Activated T-cell treated with anti-CD3 and anti-CD28 coated beads for 1 hour (primary cell): ENCODE measurements at places on chromosomes 11 and 22.

GRCh38 chr11:113991170-113991569 is 16.3 kb downstream of the HTR3A start:
- no peak for DNase-seq

DNA sequence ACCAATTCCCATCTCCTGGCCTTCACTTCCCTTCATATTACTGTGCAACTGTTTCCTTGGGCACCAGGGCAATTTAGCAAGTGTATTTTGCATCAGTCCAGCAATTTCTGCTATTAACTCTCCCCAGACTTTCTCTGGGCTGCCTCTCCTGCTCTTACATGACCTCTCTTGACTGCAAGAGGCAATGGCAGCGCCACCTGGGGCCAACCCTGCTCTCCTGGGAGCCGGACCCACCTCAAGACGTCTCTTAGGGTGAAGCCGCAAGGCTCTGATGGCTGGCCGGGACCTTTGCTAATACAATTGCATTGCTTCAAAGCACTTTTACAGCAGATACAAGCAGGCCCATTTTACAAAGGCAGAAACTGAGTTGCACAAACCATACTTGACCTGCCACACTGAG is 360.2 kb downstream of the CADM1 start:
- DNase-seq: no peak

DNA sequence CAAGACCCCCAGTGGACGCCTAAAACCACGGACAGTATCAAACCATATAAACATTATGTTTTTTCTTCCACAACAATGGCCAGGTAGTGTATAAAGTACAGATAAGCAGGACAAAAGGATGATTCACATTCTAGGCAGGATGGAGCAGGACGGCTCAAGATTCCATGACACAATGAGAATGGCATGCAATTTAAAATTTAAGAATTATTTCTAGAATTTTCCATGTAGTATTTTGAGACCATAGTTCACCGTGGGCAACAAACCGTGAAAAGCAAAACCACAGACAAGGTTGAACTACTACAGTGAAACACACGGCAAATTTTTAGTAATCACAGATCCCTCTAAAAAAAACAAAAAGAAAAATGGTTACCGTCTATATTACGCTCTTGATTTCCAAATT is 7.5 kb downstream of the NARS2 start:
- no peak for DNase-seq

GRCh38 chr11:111388842-111389241 is 9.8 kb upstream of the POU2AF1 start:
- no peak for DNase-seq

- DNase-seq: no peak
Measured at GRCh38 chr11:121449123-121449522, 3.0 kb upstream of the SORL1 start.

- DNase-seq: no peak
Measured at GRCh38 chr11:44684859-44685281, 41.9 kb upstream of the TSPAN18 start.

DNA sequence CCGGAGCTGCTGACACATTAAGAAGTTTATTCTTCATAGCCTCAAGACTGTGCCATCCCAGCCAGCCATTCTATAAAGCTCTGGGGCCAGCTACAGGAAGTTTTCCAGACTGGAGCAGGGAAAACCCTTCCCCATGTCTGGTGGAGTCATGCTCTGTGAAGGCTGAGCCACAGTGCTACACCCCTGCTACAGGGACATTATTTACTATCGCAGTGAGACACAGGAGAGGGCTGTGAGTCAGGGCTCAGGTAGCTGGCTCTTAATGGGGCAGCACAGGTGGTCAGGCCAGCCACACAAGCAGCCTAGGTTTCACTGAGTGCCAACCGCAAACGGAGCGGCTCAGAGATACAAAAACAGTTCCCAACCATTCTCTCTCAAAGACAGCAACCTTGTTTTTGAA is 12.1 kb downstream of the HPS4 start:
- DNase-seq: no peak

- no peak for DNase-seq
Measured at GRCh38 chr11:43583548-43583947, 97.0 kb upstream of the HSD17B12 start.

DNA sequence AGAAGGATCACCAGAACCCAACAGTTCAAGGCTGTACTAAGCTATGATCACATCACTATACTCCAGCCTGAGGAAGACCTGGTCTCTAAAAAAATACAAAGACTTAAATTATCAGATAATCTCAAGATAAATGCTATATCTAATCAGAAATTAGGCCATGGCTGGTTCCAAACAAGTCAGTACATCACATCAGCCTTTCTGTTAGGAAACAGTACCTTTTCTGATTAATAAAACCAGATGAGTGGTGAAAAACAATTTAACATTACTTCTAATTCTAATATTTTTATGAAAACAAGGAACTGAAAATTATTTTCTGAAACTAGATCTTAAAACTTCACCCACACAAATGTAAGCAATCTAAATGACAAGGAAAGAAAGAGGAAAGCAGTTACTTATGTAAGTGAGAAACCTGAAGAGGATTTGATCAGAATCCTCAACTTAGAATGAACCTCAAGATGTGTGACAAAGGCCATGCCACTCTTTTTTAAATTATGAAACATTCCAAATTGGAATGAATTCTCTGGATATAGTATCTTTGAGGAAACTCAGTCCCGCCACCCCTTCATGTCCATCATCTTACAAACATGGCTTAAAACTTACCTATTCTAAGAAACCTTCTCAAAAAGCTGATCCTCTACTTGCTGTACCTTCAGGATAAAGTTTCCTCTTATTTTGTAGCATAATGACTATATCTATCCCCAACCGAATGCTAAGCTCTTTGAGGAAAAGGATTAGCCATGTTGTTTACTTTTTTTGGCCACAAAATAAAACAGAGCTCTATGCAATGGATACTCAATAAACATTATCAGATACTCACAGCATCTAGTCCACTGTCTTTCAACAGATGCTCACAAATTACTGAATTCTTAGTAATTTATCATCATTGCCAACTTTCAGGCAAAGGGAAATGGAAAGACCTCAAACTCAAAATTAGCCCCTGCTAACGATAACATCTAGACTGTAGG is 132.0 kb downstream of the MRTFA start:
- no peak for DNase-seq

GRCh38 chr22:24443668-24444067 is 16.3 kb downstream of the ADORA2A start:
- no peak for DNase-seq

- DNase-seq: no peak
Measured at GRCh38 chr11:62577046-62577714, 3.5 kb upstream of the EEF1G start.

- DNase-seq: no peak
Measured at GRCh38 chr11:92556431-92556830, 331.8 kb downstream of the FAT3 start.

GRCh38 chr11:67276781-67277230 is 10.5 kb downstream of the GRK2 start:
- no peak for DNase-seq

- no peak for DNase-seq
Measured at GRCh38 chr11:20203831-20204230, 43.6 kb upstream of the DBX1 start.

- DNase-seq: no peak
Measured at GRCh38 chr22:42684462-42685195, 35.4 kb upstream of the CYB5R3 start.

DNA sequence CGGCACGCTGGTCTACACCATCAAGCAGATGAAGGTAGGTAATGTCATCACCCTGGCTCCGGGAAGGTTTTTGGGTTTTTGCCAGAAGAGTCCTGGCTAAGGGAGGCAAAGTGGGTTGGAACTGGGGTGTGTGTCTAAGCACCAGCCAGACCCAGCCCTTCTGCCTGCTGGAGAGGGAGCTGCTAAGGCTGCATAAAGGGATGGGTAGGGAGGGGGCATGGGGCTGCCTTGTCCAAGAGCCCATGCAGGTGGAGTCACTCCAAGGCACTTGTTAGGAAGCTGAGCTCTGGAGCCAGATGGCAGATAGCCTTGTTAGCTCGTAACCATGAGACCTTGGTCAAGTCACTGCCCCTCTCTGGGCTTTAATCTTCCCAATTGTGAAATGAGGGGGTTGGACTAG is 48.0 kb downstream of the TIMP3 start:
- DNase-seq: no peak

DNA sequence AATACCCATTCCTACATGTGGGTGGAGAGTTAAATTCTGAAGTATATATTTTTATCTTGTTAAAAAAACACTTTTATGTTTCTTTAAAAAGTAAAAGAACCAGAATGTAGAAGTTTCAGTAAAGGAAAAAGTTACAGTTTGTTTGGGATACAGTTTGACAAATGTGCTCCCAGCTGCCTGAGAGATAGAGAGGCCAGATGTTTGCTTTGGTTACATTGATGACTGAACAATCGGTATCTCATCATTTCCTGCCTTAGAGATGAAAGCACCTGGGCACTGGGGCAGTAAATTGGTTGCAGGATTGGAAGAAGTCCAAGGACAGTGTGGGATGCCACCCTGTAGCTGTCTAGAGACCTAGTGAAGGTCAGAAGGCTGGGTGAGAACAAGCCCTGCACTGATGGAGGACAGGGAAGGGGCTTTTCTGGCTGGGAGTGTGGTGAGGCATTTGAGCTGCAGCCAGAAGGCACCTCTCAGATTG is 16.6 kb downstream of the MED15 start:
- DNase-seq: no peak

DNA sequence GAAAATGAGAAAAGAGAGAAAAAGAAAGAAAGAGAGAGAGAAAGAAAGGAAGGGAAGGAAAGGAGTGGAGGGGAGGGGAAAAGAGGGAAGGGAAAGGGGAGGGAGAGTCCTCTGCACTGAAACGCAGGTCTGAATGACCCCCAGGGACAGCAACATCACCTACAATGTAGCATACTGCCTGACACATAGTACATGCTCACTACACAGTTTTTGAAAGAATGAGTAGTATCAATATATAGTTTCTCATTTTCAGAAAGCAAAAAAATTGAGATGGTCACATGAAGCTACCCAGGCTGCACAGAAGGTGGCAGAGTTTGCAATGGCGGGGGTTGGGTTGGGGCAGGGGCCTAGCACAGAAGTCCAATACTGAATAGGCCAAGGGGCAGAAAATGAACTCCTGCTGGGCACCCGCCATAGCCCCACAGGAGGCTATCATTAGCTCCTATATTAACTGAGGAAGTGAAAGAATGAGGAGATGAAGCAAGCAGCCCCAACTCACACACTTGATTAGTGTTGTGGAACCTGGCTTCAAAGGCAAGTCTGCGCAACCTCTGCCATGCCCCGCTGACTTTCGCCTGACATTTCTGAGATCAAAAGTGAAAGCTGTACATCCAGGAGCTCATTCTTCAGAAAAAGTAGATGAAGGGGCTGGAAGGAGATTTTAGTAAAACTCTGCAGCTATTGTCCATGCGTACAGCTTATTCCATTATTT is 241.2 kb upstream of the SYN3 start:
- no peak for DNase-seq

GRCh38 chr11:98587884-98588283 is 432.9 kb upstream of the CNTN5 start:
- no peak for DNase-seq

GRCh38 chr22:27777128-27777527 is 24.4 kb downstream of the MN1 start:
- DNase-seq: no peak

DNA sequence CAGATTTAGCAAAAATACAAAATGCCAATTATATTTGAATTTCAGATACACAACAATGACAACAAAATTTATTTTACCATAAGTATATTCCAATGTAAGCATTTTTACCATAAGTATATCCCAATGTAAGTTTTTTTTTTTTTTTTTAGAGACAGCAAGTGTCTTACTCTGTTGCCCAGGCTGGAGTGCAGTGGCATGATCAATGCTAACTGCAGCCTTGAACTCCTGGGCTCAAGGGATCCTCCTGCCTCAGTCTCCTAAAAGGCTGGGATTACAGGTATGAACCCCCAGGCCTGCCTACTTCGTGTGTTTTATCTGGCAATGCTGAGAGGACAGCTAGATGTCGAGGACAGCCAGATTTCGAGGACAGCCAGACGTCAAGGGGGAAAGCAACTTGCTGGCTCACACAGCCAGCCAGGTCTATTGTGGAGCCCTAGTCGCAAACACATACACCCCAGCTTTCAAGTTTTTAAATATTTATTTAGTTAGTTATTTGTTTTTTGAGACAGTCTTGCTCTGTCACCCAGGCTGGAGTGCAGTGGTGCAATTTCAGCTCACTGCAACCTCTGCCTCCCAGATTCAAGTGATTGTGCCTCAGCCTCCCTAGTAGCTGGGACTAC is 1.1 kb upstream of the SERPING1 start:
- no peak for DNase-seq

DNA sequence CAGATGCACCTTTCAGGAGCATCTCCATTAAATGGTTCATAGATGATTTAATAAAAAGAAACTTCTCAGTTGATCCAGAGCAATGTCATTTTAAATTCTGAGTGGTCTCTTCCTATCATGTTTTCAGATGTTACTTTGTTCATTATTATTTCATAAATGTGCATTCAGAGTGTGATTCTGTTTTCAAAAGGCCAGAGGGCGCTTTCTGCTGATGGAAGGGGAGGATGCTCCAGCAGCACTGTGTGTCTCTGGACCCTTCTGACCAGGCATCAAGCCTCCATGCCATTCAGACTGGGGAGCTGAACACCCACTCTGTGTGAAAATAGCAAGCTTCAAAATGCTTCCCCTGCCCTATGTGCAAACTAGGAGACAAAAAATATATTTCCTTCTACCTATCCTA is 23.9 kb upstream of the CRTAM start:
- no peak for DNase-seq

DNA sequence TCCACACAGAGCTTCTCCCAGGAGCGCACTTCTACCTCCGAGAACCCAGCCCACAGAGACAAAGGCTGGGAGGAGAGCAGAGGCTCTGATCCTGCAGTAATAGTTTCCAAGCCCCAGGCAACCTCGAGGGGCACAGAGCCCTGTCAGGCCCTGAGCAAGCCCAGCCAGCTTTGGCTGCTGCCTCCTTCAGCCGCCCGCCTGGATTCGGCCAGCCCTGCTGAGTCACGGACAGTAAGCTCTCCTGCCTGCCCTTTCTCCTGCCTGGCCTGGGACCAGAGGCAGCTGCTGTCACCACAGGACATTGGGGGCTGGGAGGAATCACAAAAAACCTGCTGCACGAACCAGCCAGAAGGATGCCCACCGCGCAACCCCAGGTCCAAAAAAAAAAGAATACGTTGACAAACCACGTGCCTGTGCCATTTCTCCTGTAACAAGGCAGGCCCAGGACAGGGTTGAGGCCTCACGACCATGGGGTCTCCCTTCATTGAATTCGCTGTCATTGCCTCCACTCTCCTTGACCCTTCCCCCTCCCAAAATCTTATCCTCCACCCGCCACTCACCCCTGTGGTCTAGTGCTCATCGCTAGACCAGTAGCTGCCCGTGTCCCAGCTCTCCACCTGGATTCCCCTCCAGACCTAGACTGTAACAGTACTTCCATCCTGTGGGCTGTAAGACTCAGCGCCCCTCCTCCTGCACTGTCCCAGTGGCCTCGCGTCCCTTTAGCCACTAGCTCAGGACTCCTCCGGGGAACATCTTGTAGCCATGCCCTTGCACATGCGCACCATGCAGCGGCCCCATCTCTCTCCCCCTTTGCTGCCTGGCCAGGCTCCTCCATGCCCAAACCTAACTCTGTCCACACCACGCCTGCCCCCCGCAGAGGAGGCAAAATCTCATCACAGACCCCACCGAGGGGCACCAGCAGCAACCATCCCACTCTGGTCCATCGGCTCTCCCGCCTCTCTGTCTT is 7.4 kb upstream of the SLC22A12 start:
- DNase-seq: no peak
